ENCODE measurements at places on chromosomes 16 and 17.

- DNase-seq: no peak
Observed at GRCh38 chr17:79043931-79044320, 20.0 kb downstream of the C1QTNF1 start.

DNA sequence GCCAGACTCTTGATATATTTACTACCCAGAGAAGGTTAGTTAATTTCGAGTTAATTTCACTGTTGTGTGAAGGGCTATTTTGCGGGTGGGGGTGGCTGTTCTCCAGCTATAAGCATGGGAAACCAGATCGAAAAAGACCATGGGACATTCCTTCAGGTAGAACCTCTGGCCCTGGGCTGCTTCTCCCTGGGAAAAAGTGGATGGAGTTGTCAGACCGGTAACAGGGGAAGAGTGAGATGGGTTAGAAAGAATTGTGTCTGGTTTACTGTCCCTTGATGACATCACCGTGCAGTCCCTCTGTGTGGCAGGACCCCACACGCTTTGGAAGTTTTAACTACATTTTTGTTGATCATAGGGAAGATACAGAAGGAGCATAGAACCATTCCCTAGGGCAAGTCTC lies 296.3 kb downstream of the RBFOX1 start:
- no peak for DNase-seq

DNA sequence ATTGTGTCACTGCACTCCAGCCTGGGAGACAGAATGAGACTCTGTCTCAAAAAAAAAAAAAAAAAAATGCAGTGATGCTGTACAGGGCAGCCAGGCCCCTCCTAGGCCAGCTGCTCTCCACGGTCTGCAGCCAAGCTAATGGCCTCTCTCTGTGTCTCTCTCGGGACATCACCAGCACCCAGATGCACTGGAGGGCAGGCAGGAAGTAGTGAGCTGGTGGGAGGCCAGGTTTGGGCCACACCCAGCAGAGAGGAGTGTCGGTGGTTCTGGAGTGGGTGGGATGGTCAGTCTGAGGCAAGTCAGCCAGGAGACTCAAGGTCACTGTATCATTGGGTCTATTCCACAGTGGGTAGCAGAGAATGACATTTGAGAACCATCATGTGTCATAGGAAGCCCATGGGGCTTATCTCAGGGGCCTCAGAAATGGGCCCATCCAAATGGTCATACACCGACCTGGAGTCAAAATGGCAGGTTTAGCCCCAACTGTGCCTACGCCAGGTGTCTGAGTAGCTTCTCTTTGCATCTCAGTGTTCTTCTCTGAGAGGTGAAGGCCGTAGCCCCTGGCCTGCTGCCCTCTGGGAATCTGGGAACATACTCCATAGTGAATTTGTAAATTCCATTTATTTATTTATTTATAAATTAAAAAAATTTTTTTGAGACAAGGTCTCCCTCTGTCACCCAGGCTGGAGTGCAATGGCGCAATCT lies 22.7 kb downstream of the WNT9B start:
- DNase-seq: no peak

DNA sequence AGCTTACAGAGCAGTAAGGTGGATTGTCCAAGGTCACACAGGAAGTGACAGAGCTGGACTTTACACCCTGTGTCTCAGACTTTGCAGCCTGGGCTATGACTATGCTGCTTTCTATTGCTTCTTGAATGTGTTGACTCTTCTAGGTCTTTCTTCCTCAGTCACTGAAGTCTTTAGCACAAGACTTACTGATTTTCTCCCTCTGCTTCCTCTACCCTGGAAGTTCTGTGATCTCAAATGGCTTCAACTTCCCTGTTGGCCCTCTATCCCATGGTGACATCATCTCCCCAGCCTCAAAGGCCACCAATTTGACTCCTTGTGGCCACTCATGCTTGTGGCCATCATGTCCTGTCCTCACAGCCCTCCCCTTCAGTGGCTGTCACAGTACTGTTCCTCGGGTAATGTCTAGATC lies 181.3 kb downstream of the HS3ST3A1 start:
- DNase-seq: no peak

DNA sequence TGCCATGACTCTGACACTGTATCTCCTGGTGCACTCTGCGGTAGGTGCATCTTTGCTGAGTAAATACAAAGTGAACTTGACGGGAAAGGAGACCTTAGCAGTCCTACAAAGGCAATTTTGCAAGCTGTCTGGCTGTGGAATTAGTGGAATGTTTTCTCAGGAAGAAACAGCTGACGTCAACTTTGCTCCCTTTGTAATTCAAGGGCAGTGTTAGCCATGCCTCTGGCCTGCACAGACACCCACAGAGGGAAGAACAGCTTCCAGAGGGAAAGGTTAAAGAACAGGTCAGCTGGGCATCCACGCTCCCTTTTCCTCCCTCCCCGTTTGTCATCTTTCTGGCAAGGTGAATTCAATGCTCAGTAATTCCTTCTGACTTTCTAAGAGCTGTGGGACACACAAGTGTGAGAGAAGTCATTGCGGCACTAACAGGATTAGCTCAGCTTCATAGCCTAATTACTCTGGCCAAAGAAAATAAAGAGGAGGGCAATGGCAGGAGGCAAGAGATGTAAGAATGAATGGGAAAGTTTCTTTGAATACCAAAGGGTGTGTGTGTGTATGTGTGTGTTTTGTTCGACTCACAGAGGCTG lies 476.9 kb upstream of the GOT2 start:
- DNase-seq: no peak

DNA sequence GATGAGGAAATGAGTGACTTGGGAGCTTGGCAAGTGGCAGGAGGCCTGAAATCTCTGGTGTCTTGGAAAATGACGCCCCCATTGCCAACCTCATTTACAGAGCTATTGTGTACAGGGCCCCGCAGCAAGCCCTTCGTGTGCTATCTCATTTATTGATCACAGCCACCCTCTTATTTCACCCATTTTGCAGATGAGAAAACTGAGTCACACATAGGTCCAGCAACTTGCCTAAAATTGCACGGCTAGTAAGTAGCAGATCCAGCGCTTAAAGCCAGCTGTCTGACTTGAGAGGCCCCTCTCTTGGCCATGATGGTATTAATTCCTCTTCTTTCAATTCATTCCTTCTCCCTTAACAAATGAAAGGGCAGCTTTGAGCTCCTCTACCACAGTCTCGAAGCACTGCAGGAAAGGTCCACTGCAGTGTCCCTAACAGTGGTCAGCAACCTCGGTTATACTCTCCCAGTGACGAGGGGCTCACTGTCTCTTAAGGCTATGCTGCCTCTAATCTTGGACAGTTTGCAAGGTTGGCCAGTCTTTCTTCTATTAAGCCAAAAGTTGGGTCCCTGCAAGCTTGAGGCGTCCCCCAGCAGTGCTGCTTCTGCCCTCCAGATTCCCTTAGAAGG lies 162.2 kb downstream of the COPRS start:
- no peak for DNase-seq

DNA sequence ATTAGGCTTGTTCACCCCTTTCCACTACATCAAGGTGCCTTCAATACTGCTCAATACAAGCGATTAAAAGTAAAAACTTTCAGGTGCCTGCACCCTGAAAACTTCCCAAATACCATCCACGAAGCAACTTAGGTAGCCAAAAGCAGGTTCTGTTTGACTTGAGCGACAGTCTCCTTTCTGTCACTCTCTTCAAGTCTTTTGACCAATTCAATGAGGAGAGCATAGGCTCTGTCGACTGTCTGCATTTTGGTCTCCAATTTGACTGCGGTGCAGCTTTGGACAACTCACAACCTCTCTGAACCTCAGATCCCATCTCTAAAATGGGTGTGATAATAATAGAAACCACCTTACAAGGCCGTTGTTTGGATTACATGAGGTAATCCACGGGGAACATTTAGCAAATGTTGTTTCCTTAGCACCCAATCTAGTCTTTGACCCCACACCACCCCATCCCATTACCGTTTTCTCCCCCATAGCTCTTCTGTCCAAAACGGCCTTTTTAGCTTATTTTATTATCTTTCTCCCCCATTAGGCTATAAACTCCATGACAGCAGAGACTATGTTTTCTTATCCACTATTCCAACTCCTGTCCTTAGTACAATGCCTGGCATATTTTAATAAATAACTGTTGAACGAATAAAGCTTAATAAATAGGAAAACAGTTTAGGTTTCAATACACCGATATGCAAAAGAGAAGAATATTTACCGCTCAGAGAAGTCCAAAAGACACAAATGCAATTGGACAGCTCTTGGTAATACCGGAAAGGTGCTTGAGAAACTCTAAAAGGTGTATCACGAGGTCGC lies 999 bp downstream of the MARF1 start:
- DNase-seq: no peak

- DNase-seq: peak; percentile 34
Observed at GRCh38 chr16:2026461-2027023, at the start of gene NHERF2. NHERF2 (plus strand) TSS chr16:2026902; CDS start chr16:2027006, 104 bp downstream.

DNA sequence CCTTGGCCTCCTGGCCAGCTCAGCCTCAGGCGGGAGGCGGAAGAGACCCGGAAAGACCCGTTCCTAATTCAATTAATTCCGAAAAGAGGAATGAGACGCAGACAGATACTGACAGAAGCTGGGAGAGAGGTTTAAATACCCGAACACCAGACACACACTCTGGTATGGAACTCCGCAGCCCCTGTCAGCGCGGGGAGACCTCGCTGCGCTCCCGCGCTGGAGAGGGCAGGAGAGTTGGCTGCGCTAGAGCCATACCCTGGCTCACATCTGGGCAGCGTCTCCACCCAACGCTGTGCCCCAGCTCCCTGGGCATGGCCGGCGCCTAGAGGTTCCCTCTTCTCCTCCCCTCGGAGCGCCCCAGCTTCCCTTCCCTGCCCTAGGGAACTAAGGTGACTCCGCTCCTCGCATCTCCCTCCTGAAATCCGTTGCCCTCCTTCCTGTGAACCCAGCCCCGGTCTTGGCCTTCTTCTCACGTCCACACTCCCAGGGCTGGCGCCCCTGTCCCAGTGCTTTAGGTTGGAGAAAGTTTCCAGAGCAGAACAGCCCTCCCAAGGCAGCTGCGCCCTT lies 8.0 kb downstream of the NEUROD2 start:
- DNase-seq: no peak

DNA sequence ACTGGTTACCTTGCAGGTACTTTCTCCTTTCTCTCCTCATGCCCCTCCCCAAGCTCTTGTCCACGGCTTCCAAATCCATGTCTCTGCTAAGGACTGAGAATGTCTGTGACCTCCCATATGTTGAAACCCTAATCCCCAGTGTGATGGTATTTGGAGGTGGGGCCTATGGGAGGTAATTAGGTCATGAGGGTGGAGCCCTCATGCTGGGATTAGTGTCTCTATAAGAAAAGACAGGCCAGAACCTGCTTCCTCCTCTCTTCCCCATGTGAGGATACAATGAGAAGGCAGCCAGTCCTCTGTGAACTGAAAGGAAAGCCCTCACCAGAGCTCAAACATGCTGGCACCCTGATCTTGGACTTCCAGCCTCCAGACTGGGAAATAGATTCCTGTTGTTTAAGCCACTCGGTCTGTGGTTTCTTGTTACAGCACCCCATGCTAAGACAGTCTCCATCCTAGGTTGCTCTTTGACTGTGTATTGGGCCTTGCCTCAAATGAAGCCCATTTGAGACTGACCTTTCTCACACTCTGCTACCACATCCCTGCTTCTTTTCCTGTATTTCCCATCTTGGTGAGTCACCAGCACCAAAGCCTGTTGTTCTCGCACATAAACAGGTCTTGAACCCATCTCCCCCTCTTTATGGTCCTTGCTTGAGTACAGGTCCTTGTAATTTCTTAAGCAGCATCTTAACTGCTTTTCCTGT lies 135.0 kb downstream of the CDK5R1 start:
- no peak for DNase-seq

- no peak for DNase-seq
Observed at GRCh38 chr16:630815-631405, at the start of gene WFIKKN1. WFIKKN1 (plus strand) TSS chr16:630985; CDS start chr16:631254, 269 bp downstream.

- no peak for DNase-seq
Observed at GRCh38 chr17:44122816-44123355, 555 bp downstream of the HDAC5 start.

GRCh38 chr17:82439194-82439828 lies 11.2 kb downstream of the CYBC1 start:
- DNase-seq: no peak

DNA sequence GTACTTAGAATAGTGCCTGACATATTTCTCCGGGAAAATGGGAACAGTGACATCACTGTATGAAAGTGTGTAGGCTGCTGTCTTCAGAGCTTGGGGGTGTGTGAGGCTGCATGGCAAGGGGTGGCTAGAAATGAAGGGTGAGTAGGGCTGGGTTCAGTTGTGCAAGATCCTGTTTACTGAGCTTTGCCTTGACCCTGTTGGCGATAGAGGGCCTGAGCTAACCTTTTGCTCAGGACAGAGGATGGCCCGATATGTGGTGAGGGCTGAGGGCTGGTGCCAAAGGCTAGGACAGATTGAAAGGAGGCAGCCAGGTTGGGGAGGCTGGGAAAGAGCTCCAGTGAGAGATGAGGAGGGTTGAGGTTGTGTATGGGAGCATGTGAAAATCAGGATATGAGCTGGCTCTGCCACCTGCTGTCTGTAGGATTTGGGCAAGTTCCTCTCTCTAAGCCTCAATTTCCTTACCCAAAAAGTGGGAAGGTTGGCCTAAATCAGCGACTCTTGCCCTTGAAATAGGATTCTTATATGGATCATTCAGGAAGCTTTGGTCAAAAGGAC lies 6.0 kb upstream of the CCL1 start:
- DNase-seq: no peak

GRCh38 chr17:56457501-56457900 lies 136.0 kb upstream of the NOG start:
- no peak for DNase-seq

DNA sequence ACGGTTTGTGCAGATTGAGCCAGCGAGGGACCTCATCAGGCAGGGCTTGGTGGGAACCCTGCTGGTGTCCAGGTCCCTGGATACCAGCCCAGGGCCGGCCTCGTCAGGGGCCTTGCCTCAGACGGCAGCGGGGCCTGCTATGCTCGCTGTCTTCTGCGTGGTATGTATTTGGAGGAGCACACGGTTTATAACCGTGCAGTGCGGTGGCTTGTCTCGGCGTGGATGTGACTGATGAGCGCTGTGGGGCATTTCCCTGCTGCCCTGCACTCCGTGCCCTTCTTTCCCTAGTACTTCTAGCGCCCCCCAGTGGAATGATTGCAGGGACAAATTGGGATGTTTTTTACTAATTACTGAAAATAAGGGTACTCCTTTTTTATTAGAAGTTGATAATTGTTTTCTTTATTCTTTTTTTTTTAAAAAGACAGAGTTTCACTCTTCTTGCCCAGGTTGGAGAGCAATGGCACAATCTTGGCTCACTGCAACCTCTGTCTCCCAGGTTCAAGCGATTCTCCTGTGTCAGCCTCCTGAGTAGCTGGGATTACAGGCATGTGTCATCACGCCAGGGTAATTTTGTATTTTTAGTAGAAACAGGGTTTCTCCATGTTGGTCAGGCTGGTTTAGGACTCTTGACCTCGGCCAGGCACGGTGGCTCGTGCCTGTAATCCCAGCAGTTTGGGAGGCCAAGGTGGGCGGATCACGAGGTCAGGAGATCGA lies 15.3 kb downstream of the TBCD start:
- no peak for DNase-seq

- DNase-seq: no peak
Observed at GRCh38 chr16:6146874-6147425, 1049.4 kb upstream of the EEF2KMT start.

DNA sequence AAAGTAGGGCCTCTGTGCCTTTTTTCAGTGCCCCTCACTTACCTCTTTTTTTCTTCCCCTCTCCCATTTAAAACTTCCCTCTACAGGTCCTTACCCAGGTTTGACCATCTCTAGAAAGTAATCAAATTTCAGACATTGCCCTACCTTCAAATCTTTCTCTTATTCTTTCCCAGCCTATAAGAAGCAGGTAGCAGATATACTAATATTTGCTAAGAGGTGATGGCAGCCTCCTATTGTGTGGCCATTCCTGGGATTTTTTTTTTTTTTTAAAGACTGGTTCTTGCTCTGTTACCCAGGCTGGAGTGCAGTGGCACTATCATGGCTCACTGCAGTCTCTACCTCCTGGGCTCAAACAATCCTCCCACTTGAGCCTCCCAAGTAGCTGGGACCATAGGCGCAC lies 111.1 kb upstream of the HAS3 start:
- DNase-seq: no peak

- DNase-seq: no peak
Observed at GRCh38 chr16:85057948-85058347, 30.4 kb downstream of the KIAA0513 start.

Measured in CD4-positive, alpha-beta memory T cell (primary cell).